ENCODE measurements at places on chromosomes 12 and 14.
A peak's percentile ranks its signal among the peaks of the same experiment; 100 is the strongest.

- DNase-seq = no peak
Observed at GRCh38 chr12:20439626-20440025, 71.3 kb downstream of the PDE3A start.

GRCh38 chr12:6069437-6070093 lies 54.9 kb downstream of the VWF start:
- DNase-seq = no peak

- no peak for DNase-seq
Observed at GRCh38 chr12:123487428-123487827, 29.5 kb downstream of the SNRNP35 start.

DNA sequence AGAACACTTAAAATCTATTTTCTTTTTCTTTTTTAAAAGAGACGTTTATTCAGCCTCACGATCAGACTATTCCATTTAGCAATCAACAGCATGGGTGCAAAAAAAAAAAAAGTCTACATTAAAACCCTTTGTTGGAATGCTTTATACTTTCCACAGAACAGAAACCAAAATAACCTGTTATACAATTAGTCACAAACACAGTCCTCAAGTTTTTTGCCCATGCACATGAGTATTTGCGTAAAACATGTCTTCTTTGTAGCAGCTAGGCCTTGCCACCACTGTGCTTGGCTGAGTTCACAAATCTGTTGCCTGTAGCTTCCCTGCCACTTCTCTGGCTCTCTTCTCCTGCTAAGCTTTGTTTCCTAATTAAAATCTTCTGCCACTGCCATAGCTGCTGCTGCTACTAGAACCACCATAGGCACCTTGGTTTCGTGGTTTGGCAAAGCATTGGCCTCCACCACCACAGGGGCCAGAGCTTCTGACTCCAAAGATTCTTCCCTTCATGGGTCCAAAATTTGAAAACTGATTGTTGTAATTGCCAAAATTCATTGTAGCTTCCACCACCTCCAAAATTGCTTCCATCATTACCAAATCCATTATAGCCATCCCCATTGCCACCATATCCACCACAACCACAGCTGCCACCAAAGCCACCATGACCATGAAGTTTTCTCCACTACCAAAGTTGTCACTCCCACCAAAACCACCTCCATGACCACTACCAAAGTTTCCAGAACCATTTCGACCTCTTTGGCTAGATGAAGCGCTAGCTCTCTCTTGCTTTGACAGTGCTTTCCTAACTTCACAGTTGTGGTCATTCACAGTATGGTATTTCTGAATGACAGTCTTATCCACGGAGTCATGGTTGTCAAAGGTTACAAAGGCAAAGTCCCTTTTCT lies 38.1 kb downstream of the KLRG1 start:
- DNase-seq = no peak

GRCh38 chr14:74649167-74649566 lies 37.1 kb upstream of the LTBP2 start:
- no peak for DNase-seq

- DNase-seq = no peak
Observed at GRCh38 chr14:20781803-20782202, 735 bp downstream of the RNASE6 start.

DNA sequence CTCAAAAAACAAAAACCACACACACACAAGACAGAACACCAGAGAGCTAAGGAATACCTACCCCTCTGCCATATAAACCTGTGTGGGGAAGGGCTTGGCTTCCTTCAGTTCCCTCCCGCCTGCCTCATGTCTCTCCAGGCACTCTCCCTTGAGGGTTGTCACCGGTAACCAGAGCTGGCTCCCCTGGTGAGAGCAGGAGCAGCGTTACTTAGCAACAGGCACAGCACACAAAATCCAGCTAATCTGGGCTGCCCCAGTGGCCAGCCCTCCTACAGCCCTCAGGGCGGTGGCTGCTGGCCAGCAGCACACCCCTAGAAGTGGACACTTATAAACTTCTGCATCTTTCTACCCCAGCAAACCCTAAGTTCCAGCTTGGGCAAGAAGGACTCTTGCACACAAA lies 21.6 kb upstream of the NR4A1 start:
- DNase-seq = peak; percentile 94

- DNase-seq = no peak
Observed at GRCh38 chr14:99468081-99468480, 12.6 kb downstream of the SETD3 start.

DNA sequence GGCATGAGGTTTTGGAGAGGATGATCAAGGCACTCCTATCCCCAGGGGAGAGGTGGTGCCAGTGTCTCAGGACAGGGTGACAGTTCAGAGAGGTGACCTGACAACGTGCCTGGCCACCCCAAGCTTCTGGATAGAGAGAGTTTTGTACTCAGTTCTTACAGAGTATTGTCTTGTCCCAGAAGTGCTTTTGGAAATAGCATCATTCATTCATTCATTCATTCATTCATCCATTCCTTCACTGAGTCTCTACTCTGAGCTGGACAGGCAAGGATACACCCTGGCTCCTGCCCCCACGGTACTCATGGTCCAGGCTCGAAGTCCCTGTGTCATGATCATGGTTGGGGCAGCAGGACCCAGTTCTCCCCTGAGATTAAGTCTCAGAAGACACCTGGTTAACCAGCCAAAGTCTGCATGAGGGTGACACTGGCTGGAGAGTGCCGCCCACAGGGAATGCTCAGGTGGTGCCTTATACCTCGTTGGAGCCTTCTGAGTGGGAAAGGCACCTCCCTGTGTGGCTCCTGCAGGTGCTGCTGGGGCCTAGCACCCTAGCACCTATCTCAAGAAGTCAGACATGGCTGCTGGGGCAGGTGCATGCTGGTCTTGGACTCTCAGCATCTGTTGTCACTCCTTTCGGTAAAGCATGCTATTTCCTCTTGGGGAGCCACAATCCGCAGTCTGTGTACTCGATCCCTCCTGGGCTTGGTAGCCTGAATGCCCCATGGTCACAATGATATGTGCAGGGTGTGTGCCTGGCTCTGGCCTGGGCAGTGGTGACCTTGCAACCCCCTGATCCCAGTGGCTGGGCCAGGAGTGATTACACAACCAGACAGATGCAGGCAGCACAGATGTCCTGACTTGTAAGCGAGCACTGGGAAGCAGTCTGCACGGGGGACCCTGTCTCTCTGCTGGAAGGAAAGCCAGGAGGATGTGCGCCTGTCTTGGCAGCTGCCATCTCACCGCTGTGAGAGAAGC lies 57.8 kb downstream of the C14orf132 start:
- no peak for DNase-seq

DNA sequence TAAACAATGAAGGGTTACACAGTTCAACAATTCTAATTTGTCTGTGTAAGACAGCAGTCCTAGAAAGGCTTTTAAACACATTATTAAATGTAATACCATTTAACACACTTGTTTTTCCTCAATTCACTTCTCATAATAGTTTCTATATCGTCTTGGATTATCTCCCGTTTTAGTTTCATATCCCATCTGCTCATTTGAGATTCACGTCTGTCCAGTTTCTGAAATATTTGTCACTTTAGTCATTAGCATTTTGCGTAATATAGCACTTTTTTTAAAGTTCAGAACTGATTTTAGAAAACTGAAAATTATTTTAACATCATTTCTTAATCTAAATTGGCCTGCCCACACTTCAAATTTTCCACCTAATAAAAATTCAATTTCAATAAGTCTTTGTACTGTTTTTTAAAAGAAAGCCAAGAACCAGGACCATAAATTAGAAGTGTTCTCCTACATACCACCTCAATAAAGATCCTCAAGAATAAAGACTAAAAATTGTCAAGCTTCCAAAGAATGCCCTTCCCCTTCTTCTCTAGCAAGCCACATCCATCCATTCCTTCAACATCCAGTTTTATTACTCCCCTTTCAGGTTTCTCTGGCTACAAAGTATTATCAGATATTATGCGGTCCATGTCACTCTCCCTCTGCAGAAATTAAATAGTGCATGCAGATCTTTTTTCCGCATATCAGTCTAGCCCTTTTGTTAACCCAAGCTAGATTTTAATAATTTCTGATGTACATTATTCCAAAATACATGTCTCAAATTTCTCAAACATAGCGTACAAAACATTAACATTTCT lies 11.9 kb downstream of the MED13L start:
- no peak for DNase-seq

DNA sequence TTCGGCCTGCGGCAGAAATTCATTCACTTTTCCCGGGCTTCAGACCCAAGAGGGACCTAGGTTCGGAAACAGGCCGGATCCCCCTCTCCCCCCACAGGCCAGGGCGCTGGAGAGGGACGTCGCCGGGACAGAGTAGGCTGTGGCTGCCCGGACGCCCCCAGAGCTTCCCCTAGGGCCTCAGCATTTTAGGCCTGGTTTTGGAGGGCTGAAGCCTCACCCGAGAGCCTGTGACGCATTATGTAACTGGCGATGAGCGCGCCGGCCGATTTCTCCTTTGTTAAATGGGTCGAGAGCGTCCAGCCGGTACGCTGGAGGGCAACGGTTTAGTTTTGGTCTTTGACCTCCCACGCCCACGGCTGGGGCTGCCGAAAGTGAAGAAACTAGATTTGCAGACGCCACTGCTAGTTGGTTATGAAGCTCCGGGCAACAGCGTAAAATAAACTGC lies 657 bp downstream of the PEBP1 start:
- DNase-seq = peak; percentile 3

DNA sequence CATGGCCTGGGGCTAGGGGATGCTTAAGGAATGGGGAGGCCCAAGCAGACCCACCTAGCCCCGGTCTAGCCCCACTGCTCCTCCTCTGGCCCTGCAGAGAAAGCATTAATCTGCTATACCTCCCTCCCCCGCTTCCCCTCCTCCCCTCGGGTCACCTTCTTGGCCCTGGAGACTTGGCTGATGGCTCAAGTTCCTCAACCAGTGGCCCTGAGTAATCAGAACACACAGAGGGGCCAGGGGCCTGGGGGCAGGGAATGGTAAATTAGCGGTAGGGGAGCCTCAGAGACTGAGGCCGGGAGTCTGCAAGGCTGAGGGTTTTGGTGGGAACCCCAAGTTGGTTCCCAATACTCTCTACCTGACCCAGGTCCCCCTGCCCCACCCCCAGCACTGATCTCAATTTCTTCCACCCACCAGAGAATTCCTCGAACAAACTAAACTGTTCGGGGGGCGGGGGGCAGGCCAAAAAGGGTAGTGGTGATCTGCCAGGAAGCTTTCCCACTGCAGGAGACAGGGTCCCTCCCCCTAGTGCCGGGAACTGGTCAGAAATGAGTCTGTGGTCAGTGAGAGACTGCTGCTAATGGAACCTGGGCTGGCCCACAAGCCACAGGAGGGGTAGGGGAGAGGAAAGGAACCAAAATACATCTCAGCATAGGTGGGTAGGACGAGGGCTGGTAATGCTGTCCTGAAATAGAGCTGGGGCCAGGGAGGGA lies 12.8 kb upstream of the SMARCD1 start:
- no peak for DNase-seq

DNA sequence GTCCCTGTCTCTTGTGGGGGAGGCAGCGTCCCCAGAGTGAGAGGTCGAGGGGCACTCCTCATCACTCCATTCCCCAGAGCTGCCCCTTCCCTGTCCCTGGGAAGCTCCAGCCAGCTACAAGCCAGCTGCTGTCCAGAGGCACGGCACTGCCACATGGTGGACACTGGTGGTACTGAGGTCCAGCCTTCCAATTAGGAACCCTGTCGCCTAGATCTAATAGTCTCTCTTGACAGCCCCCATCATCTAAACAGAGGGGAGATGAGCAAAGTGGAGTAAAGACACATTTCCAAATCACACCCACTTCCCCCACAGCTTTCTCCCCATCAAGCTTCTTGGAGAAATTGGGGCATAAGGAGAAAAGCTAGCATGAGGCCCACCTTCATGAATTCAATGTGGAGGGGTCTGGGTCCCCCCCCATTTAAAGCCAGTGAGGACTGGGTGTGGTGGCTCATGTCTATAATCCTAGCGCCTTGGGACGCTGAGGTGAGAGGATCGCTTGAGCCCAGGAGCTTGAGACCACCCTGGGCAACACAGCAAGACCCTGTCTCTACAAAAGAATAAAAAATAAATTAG lies 2.1 kb upstream of the INHBE start:
- peak; percentile 62 for DNase-seq

- peak; percentile 74 for DNase-seq
Observed at GRCh38 chr12:129911428-129912049, 7.7 kb upstream of the TMEM132D start.

DNA sequence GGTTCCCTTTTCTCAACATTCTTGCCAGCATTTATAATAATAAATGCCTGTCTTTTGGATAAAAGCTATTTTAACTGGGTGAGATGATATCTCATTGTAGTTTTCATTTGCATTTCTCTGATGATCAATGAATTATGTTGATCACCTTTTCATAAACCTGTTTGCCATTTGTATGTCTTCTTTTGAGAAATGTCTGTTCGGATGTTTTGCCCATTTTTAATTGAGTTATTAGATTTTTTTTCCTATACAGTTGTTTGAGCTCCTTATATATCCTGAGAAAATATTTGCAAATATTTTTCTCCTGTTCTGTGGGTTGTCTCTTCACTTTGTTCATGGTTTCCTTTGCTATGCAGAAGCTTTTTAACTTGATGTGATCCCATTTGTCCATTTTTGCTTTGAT lies 8.1 kb upstream of the LIMA1 start:
- no peak for DNase-seq

DNA sequence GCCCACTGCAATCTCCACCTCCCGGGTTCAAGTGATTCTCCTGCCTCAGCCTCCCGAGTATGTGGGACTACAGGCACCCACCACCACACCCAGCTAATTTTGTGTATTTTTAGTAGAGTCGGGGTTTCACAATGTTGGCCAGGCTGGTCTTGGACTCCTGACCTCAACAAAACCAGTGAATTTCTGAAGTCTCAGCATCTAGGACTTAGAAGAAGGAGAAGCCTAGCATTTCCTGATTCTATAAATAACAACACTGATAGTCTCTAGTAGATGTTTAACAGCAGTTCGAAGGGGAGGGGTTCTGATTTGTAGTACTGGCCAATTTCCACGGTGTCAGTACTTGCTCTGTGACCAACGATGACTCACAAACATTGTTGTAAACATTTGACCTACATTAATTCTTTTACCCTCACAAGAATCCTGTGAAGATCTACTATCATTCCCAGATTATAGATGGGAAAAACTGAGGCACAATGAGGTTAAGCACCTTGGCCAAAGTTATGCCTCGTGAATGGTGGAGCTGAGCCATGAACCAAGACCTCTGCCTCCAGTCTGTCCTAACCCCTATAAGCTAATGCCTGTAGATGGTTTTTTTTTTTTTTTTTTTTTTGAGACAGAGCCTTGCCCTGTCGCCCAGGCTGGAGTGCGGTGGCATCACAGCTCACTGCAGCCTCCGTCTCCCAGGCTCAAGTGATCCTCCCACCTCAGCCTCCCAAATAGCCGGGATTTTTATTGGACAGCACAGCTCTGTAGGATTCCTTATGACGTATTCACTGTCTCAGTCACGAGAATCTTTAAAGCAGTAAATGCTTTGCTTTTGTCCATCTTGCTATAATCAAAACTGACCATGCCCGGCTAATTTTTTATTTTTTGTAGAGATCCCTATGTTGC lies 5.2 kb downstream of the P2RX4 start:
- DNase-seq = no peak

DNA sequence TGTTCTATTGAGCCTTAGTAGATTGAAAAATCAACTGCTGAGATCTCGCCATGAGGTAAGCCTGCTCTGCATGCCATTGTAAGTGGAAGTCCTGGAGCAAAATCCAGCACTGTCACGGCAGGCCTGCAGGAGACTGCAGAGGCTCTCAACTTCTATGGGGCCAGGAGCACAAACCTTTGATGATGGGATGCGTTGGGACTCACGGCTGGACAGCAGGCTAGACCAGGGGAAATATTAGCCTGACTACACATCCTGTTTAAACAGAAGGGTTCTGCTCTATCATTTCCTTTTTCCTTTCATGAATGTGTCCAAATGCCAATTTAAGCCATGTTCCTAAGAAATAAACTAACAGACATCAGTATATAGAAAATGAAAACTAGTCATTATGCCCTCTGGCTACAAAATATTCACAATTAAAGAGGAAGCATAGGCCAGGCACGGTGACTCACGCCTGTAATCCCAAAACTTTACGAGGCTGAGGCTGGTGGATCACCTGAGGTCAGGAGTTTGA lies 33.9 kb upstream of the RASSF8 start:
- DNase-seq = no peak

Measured in NCI-H1436 (cell line).